ENCODE measurements at places on chromosomes 2 and 18.

- no peak for DNase-seq
Observed at GRCh38 chr2:144201868-144202468, 318.0 kb downstream of the ZEB2 start.

DNA sequence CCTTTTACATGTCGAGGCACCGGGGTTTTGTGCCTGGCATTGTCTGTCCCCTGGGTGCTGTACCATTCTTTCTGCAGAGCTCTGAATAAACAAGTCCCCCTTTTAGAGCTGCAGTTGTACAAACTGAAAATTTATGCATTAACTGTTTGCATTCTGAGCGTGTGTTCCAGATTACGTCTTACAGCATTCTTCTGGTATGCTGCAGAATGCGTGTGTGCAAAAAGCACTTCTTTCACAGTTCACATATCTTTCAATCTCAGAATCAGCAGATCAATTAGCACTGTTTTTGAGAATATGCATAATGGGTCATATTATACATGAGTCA is 27.5 kb downstream of the MEIS1 start:
- DNase-seq = no peak

DNA sequence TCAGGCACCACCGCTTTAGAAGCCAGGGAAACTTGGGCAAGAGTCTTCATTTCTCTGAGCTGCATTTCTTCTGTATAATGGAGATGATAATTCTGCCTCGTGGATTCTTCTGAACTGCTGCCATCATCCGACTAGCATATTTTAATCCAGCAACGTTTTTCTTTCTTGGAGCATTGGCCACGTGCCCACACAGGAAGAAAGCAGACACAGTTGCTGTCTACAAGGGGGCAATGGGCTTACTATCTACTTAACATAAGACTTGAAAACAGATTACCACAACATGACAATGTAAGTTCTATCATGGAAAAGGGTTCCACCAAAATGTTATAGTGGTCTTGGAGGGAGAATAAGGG is 176.5 kb downstream of the FAM210A start:
- DNase-seq = no peak

- no peak for DNase-seq
Observed at GRCh38 chr2:62014102-62014501, 108.6 kb downstream of the COMMD1 start.

DNA sequence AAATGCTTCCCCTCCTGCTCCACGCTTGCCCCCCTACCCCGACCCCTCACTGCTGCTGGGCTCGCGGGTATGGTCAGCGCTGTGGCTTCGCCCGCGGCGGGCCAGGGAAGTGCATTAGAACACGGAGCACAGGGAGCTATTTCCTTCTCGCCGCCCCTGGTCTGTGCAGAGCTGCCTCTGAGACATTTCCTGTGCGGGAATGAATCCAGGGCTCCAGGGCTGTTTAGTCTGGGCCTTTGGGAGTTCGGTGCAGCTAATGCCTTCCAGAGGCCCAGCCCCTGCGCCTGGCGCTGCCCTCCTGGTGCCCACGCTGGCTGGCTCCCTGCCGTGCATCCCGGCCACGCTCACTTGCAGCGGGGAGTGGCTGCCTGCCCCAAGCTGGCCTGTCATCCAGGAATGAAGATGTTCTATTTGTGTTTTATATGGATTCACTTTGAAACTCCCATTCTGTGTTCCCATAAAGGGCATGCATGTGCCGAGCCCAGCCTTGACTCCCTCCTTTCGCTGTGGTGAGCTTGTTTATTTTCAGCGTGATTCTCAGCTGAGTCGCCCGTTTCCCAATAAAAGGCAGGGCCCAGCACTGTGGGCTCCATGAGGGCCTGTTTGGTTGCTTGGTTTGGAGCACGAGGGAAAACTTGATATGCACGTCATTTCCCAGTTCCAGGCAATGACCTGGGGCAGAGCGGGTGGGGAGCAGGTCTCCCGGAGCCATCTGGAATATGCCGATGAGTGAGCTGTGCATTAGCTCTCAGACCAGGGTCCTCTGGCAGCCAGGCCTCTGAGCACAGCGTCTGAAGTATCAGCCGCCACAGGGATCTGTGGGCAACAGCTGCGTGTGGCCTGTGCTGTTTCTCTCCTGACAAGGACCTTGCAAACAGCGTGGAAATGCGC is 42.7 kb downstream of the SH3RF3 start:
- no peak for DNase-seq

GRCh38 chr2:81093031-81093430 is 788.5 kb upstream of the LRRTM1 start:
- no peak for DNase-seq

GRCh38 chr2:2575870-2576386 is 244.9 kb upstream of the MYT1L start:
- no peak for DNase-seq

GRCh38 chr2:38260469-38260868 is 116.6 kb downstream of the ATL2 start:
- DNase-seq = no peak

- DNase-seq = no peak
Observed at GRCh38 chr2:47072018-47072691, 83.0 kb downstream of the STPG4 start.

- DNase-seq = no peak
Observed at GRCh38 chr18:61870151-61870550, 22.7 kb downstream of the RNF152 start.

DNA sequence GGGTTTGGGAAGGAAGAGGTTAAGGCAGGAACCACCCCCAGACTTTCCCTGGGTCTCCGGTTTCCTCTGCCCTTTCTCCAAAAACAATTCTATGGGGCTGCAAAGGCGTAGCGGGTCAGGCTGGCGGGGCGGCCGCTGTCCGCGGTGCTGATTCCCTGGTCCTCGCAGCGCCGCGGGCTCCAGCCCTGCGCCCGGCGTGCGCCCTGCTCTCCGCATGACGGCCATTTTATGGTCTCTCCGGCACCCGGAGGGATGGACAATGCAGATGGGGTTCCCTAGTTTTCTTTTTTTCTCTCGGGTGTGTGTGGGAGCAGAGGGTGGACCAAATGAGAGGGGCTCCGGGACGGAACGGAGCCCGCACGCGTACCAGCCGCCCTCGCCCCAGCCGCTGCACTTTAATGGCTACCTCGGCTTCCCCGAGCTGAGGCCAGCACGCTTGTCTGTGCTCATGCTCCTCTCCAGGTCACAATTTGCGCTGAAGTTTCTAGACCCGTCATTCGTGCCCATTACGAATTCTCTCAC is 1.6 kb downstream of the ST8SIA3 start:
- no peak for DNase-seq

- no peak for DNase-seq
Observed at GRCh38 chr2:42722320-42723190, 41.4 kb downstream of the OXER1 start.

- no peak for DNase-seq
Observed at GRCh38 chr2:186517090-186517489, 31.0 kb downstream of the ZC3H15 start.

- peak; percentile 78 for DNase-seq
Observed at GRCh38 chr2:226583715-226584114, 215.9 kb downstream of the IRS1 start.

DNA sequence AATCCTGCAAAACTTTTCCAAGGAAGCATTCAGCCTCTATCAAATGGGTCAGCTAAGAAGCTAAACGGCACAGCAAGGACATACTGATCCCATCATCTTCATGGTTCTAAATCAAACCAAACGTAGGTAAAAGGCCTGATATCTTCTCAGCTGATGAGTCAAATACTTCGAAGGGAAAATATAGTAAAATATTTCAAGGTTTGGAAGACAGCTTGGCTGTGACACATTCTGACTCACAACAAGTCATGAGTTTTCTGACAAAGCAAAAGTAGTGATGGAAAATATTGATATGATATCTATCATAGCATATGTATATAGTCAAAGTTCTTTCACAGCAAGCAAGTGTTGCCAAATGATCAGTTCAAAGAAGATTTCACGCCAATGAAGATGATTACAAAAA is 31.5 kb downstream of the DOCK10 start:
- DNase-seq = no peak

DNA sequence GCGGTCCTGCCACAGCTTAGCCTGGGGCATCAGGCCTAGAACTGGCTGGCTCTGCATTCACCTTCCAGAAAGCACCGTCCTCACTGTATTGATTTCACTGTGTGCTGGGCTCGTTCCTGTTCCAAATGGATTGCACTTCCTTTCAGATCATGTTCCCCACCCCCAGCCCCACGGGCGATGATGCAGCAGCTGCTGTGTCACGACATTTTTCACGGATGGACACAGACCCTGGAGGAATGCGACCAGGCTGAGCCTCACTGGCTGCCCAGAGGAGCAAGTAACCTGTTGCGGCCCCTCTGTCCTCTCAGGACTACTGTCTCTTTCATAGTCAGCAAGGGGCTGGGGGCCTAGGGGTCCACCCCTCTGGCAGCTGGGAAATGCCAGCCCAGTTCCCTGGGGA is 50.3 kb downstream of the CAPN13 start:
- no peak for DNase-seq

DNA sequence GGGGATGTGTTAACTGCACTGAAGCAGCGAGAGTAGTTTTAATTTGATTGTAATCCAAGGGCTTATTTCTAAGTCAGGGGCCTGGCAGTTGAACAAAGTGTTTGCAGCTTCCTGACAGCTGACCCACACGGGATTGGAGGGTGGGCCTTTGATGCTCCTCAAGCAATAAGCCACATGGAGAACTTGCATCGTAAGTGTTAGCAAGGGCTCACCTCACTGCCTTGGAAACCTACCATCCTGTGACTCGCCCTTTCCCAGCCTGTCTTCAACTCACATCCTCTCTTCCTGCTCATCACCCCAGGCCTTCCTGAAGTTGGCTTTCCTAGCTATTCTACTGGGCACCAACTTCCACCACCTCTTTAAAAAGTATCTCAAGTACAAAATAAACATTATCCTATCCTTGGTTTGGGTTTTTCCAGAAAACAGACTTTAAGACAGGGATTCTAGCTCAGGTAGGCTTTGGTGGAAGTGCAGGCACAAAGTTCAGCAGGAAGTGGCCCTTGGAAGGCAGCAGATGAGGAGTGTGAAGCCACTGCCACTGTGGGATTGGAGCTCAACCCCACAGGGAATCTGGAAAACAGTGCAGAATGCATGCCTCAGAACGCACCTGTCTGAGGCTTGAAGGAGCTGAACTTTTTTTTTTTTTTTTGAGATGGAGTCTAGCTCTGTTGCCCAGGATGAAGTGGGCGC is 31.6 kb downstream of the B3GNT2 start:
- DNase-seq = no peak

- peak; percentile 29 for DNase-seq
Observed at GRCh38 chr2:25567406-25567805, 106.0 kb downstream of the DTNB start.

DNA sequence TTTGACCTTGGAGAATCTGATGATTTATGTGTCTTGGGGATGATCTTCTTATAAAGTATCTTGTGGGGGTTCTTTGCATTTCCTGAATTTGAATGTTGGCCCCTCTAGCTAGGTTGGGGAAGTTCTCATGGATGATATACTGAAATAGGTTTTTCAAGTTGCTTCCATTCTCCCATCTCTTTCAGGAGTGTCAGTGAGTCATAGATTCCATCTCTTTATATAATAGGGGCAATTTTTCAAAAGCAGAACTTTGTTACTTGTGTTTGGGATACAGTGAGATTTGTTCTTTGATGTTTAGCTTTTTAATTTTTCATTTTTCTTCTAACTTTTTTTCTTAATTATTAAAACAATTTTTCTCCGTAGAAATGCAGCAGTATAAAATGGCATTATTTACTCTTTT is 19.4 kb downstream of the TMEM87B start:
- no peak for DNase-seq

GRCh38 chr2:64937687-64938491 is 51.3 kb upstream of the SLC1A4 start:
- DNase-seq = no peak

DNA sequence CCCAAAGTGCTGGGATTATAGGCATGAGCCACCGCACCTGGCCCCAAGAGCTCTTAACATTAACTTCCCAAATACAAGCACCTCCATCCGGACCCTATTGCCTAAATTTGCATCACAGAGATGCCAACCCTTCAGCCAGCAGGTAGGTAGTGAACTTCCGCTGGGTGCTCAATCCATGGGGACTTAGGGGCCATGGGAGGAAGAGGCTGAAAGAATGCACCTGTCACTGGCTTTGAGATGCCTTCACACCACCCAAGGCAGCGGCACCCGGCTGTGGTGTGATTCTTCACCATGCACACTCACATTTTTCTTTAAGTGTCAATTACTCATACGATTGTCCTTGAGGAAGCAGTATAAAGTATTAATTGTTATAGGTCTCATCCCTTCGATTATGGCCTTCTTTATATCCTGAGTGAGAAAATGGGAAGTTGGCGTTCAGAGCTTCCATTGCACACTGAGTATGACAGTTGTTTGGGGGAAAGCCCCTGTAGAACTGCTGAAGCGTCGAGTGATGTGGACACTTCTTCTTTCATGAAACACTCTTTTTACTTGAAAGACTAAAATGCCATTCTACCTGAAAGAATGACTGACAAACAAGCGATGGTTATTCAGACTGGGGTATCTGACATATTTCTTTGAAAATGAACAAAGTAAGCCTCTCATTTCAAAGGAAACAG is 51.8 kb upstream of the BIN1 start:
- DNase-seq = no peak

DNA sequence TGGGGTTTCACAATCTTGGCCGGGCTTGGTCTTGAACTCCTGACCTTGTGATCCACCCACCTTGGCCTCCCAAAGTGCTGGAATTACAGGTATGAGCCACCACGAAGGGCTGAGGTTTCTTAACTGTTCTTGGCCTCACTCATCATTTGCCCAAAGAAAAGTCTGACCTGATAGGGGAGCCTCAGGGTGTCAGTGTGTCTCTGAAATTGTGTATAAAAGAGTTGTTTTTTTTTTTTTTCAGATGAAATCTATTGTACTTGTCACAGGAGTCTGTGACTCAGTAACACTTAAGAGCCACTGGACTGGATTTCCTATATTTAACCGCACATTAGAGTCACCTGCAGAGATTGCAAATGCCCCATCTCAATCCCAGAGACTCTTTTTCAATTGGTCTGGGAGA is 16.9 kb downstream of the PMAIP1 start:
- no peak for DNase-seq

DNA sequence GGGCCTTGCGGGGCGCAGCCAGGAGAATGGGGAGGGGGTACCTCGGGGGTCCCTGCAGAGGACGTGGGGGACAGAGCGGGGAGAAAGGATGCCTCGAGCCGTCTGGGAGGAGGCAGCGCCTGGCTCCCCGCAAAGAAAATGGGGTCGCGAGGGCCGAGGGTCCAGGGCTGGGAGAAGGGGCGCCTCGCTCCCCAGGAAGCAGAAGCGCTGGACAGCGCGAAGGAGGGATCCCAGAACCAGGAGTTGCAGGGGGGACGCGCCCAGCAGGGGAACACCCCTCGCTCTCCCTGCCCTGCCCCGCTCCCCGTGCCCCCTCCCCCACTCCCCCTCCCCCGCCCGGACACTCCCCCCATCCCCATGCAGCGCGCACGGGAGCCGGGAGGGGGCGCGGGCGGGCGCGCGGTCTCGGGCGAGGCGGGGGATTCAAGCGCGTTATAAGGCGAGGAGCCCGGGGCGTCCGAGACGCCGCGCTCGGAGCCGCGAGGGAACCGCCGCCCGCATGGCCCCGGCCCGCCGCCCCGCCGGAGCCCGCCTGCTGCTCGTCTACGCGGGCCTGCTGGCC is at the start of gene ERFE:
ERFE (plus strand) TSS at position 462 of the 562 bp plus-strand sequence; CDS start at position 500, 38 bp downstream.
- peak; percentile 43 for DNase-seq

DNA sequence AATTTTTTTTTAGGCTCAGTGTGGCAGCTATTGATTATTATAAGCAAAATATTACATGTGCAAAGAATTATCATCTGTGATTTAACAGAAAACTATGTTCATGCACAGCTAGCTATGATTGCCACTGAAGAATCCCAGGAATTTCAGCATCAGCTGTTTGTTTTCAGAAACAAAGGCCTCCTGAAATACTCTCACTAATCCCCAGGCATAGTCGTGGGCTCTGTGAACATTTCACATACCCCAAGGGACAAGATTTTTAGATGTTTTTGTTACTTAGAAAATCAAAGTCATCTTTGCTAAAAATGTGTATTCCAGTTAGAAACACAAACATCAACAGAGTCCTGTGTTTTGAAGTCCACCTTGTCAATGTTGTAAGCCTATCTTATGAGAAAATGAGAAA is 156.1 kb downstream of the MYO1B start:
- no peak for DNase-seq
